Cortex of kidney (tissue), 1 donor: ENCODE measurements at places on chromosomes 7 and 10.

GRCh38 chr7:24318326-24318725 lies 34.3 kb downstream of the NPY start:
- no peak for DNase-seq

DNA sequence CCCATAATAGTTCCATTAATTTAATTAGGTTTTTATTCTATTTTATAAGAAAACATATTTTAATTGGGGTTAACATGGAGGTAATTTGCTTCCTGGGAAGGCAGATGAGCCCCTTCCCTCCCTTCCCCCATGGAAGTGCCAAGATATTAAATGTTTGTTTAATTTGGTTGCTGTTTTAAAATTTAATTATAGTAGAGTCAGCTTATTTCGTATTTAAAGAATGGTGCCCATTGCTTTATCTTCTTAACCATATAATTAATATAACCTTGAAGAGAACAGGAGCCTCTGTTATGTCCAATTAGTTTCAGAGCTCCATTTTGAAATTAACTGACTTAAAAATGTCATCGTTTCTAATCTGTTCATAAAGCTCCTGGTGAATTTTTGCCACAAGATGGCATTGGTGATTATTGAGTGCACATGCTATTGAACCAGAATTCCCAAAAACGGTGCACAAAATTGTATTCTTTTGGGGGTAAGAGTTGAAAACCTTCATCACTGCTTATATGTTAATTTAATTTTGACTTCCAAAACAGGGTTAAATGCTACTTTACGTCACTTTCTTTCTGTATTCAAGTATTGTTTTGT lies 26.0 kb downstream of the KLHDC10 start:
- DNase-seq = no peak

GRCh38 chr10:8055420-8056349 lies 1.2 kb downstream of the GATA3 start:
- DNase-seq = no peak

- no peak for DNase-seq
These were observed 142.9 kb upstream of the PFKP start for GRCh38 chr10:2924431-2924830.

GRCh38 chr10:130300608-130301020 lies 164.4 kb downstream of the GLRX3 start:
- no peak for DNase-seq

DNA sequence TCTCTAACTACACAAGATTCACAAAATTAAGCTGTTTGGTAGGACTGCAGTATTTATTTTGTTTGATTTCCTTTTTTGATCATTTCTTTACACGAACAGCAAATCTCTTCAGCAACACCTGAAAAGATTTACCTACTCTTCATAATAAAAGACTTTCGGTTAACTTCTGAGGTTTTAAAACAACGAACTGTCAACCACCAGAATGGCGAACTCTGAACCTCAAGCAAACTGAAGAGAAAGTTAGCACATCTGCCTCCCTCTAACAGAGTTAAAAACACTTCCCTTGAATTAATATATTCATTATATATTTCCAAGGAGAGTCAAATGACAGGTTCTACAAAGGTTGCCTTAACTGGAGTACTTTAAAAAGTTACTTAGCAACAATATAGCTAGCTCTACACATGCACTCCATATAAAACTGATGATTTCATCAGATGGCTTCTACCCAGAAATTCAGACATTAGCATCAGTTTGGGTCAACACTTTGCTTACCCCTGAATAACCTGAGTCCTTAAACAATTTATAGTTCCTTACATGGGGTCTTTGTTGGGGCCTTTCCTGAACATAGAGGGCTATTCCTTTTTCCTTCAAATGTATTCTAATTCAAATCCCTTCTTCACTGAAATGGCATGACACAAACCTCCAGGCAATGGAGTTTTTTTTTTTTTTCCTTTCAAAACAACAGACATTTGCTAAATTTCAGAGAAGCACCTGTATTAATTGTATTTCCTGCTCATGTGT lies 118.3 kb downstream of the SEM1 start:
- no peak for DNase-seq

- no peak for DNase-seq
These were observed 559 bp downstream of the DBF4 start for GRCh38 chr7:87876869-87877234.

DNA sequence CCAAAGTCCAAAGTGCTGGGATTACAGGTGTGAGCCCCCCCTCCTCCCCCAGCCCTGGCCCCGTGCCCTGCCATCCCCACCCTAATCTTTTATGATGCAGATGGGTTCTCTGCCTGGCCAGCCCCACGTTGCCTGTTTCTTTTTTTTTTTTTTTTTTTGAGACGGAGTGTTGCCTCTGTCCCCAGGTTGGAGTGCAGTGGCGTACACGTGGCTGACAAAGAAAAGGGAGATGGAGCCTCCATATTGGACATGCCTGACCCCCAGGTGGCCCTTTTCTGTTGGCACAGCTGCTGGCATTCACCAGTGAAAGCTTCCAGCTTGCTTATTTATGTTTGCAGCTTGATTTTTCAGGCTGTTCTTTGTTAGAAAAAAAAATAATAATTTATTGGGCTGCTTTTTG lies 235.3 kb downstream of the CCDC3 start:
- no peak for DNase-seq

DNA sequence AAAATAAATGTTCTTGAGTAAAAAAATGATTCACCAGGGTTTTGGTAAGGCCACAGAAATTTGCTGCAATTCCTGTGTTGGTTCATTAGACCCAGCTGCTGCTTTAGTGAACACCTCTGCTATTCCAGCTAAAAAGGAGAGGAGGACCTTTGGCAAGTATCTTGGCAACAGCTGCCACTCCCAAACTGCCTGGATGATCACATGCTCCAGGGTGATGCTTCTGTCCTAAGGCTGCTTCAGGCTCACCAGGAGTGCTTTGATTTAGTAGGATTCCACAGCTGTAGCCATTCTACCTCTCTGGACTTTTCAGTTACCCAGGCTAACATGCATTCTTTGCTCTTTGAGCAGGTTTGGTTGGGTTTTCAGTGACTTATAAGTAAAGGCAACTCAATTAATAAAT lies 82.6 kb upstream of the NPVF start:
- DNase-seq = no peak

GRCh38 chr7:116924741-116925140 lies 28.6 kb upstream of the ST7 start:
- no peak for DNase-seq

DNA sequence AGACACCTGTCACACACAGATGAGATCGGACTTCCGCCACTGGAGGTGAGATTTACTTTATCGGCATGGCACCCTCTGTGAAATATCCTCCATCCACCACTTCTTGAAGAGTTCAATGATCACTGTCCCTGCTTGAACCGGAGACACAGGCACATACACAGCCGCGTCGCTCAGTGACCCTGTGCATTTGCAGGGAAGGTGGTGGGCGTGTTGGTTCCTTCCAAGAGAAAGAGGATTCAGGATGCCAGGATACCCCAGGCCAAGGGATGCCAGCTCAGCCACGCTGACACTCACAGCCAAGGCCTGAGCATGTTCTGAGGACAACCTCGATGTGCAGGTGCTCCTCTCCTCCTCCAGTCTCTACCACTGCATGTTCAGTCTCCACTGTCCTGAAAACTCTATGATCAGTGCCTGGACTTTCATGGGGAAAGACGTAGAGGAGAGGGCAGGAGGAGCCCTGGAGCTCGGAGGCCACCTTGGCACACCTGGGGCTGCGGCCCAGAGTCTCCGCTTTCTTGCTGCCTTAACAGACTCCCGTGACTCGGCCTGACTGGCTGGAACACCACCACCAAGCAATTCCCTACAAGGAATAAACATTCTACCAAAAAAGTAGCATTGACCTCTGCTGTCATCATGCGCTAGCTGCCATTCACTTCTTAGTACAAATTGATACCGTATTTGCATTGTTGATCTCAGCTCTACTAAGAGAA lies 115.2 kb downstream of the TCERG1L start:
- DNase-seq = no peak

GRCh38 chr10:95314192-95314918 lies 23.6 kb upstream of the PDLIM1 start:
- DNase-seq = no peak

GRCh38 chr7:39847227-39847626 lies 102.8 kb upstream of the CDK13 start:
- no peak for DNase-seq

GRCh38 chr10:79063071-79063491 lies 5.7 kb upstream of the ZMIZ1 start:
- no peak for DNase-seq

GRCh38 chr7:117781707-117782106 lies 91.5 kb downstream of the CTTNBP2 start:
- no peak for DNase-seq

- DNase-seq = no peak
These were observed 5.7 kb downstream of the PSMG3 start for GRCh38 chr7:1563981-1564602.

GRCh38 chr10:129334266-129334665 lies 132.8 kb upstream of the MGMT start:
- DNase-seq = no peak

DNA sequence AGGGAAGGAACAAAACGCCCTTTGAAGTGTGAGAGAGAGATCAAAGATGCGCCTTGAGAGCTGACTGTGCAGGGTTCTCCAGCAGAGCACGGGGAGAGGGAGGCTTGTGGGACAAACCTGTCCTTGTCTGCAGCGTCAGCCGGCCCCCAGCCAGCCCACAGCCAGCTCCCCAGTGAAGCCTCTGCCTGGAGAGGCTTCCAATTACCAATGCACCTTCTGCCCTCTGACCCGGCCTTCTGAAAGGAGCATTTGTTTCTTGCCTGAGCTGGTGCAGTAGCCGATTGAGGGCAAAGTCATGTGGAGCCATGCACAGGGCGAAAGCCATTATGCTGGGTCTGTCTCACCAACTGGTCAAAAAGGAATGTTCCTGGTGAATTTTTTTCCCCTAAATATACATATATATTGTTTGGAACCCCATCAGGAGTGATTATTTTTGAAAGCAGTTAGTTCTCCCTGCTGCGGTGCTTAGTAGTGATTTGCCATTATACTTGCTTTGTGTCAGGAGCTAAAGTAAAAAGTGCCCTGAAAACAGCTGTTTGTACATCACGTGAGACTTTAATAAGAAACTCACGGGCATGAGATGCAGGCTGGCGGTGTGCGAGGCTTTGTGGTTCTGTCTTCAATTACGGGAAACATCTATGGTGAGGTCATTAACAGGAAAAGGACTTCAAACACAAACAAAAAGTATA lies 268.6 kb downstream of the KLF6 start:
- DNase-seq = no peak

DNA sequence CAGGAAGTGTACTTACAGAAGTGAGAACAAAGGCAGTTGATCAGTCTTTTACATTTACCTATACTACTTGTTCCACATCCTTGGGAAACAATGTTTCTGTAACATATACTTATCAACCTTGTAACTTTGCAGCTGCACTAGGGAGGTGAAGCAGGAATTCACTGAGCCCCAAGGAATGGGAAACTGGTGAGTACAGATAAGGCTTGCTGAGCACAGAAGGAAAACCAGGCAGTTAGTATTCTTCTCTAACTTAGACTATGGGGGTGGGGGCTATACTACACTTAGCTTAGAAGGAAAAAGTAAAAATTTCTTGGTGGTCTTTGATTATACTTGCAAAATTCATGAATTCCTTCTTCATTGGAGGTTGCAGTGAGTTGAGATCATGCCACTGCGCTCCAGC lies 6.9 kb upstream of the ZNF33A start:
- no peak for DNase-seq

- DNase-seq = no peak
These were observed 54.9 kb downstream of the KCNH2 start for GRCh38 chr7:150923196-150923595.

DNA sequence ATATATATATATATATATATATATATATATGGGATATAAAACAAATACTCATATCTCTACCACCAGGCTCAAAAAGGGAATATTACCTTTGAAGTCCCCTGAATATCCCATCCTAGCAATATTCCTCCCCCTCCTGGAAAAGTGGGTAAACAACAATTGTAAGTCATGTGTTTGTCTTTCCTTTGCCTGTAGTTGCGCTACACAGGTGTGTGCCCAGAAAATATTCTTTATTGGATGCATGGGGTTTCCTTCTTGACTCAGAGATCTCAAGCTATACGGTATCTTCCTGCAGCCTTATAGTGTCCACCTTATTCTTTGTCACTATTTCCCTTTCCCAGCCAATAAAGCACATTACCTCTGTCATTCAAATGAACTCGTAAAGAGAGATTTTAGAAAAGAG lies 54.2 kb downstream of the MET start:
- no peak for DNase-seq

DNA sequence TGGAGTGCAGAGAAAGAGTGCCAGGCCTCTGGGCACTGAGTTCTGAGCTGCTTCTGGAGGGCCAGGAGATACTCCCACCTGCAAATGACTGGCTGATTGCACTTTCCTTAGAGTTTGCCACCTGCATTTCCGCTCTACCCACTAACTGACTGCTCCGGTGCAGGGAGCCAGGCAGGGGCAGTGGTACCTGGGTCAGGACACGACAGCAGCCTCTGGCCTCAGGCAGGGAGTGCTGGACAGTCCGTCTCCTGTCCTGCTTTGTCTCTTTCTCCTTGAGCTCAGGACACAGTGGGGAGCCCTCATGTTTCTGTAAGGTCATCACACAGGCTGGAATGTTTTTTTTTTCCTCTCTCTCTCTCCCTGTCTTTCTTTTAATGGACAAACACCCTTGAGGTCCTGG lies 252.0 kb downstream of the DPP6 start:
- DNase-seq = no peak

DNA sequence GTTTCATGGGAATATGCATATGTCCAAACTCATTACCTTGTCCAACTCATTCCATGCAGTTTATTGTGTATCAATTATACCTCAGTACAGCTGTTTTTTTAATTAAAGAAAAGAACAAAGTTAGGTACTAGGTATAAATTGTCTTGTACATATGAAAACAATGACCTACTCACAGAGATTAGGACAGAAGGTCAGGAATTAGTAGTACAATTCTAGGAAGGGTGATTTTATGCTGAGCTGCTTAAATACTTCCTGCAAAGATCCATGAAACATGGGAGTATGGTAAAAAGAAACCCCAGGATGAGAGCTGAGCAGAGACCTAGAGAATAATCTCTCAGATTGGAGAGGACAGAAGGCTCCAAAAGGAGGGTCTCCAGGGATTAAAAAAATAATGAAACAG lies 13.8 kb upstream of the KDM7A start:
- DNase-seq = no peak

GRCh38 chr7:8640671-8641070 lies 207.3 kb downstream of the NXPH1 start:
- DNase-seq = no peak

GRCh38 chr7:153084278-153084677 lies 324.7 kb downstream of the ACTR3B start:
- DNase-seq = no peak

DNA sequence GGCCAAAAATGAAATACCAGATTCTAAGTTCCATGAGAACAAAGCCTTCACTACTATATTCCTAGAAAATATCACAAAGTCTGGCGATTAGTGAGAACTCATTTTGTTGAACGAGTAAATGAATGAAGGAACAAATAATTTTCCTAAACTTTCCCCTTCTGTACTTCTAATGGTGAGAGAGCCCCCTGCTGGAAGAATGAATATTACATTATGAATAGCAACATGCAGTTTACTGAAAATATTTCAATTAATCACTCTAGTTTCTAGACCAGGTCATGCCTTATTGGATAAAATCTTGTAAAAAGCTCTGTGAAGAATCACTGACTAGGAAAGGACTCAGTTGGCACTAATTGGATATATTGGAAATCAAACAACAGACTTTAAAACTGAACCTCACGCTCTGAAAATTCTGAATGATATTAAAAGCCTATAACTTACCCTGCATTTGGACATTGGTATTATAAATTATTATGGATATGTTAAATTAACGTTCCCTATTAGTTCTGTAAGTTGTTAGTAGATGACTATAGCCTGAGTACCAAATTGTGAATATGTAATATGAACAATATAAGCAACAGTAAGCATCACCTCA lies 32.4 kb upstream of the MTPN start:
- DNase-seq = no peak

- DNase-seq = no peak
These were observed 319.0 kb downstream of the GRID1 start for GRCh38 chr10:86047588-86047987.
